ENCODE measurements at places on chromosomes 13 and 19.

DNA sequence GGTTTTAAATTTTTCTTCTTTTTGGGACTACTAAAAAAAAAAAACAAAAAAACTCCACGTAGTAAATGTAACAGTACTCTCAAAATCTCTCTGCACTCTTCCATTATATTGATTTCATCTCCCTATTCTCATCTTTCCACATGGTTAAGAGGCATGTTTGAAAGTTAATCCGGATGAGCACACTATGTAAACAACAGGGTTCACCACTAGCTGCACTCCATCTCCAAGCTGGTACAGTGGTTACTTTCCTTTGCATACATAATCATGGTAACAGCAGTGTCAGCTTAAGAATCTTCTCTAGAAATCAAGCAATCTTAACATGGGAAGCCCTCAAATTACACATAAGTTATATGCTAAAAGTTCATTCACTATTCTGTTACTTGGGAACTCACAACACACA is 92.6 kb downstream of the MIPEP start:
- no peak for DNase-seq

DNA sequence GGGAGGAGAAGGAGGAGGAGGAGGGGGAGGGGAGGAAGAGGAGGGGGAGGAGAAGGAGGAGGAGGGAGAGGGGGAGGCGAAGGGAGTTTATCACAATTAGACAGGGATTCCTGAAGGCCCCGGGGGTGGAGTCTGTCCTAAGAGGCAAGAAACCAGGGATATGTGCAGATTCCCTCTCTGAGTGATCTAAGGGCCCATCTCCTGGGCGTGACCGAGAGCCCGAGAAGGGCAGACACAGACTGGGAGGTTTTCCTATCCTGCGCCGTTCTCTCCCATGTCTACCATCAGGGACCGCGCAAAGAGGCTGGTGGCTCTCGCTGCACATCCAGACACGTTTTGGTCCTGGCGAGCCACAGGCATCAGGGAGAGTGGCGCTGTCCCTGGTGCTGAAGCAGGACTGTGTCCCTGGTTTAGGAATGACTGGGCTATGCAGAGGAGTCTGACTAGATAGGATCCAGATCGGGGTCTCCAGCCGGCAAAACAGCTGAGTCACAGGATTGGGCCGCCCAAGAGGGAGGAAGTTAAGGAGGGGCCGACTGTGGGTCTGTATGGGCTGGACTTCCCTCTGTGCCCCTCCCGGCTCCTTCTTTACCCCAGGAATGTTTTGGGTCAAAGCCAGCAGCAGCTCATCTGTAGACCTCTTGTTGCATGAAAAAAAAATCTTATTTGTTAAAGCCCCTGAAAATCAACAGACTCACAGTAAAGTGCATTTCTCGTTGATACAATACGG is 17.9 kb upstream of the ZNF175 start:
- DNase-seq = peak; percentile 95

DNA sequence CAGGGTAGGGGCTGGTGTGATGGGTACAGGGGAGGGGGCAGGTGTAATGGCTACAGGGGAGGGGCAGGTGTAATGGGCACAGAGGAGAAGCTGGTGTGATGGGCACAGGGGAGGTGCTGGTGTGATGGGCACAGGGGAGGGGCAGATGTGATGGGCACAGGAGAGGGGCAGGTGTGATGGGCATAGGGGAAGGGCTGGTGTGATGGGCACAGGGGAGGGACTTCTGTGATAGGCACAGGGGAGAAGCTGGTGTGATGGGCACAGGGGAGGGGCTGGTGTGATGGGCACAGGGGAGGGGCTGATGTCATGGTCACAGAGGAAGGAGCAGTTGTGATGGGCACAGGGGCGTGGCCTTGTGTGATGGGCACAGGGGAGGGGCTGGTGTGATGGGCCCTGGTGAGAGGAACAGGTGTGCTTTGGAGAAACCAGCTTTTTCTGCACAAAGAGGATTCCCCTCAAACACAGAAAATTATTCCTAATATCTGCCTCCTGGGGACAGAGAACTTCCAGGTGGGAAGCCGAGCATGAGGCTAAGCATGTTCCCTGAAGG is 38.6 kb upstream of the POP4 start:
- no peak for DNase-seq

GRCh38 chr19:19475849-19476828 is 39.2 kb downstream of the TSSK6 start:
- no peak for DNase-seq

GRCh38 chr13:30422054-30422839 is at the start of gene UBE2L5:
TSS of gene UBE2L5 (plus strand) at chr13:30422493. CDS start at chr13:30427991, 5,498 bp downstream.
- no peak for DNase-seq

Data from iPS DF 6.9 (cell line).